ENCODE measurements at places on chromosomes 5 and 9.
A peak's percentile ranks its signal among the peaks of the same experiment; 100 is the strongest.

- no peak for DNase-seq
Measured at GRCh38 chr9:34437006-34437925, 21.1 kb downstream of the FAM219A start.

DNA sequence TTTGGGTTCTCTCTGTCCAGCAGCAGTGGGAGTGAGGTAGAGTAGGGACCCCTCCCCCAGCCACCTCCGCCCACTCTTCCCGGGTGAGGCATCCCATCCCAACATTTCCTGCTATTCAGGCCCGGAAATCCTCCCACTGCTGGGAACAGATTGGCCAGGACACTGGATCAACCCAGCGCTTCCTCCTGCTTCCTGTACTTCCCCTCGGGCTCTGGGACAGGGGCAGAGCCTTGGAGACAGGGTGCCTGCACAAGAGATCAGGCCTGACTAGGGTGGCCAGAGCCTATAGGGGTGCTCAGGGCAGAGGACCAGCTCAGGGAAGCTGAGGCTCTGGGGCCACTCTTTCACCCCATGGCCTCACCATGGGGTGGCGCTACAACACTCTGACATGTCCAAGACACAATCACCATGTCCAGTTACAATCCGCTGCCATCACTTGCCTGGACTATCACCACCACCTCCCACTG lies 14.5 kb downstream of the SH2D3C start:
- DNase-seq: no peak

GRCh38 chr5:158383486-158383885 lies 524.5 kb upstream of the CLINT1 start:
- no peak for DNase-seq

- DNase-seq: no peak
Measured at GRCh38 chr5:155728857-155729683, 597.9 kb upstream of the SGCD start.

DNA sequence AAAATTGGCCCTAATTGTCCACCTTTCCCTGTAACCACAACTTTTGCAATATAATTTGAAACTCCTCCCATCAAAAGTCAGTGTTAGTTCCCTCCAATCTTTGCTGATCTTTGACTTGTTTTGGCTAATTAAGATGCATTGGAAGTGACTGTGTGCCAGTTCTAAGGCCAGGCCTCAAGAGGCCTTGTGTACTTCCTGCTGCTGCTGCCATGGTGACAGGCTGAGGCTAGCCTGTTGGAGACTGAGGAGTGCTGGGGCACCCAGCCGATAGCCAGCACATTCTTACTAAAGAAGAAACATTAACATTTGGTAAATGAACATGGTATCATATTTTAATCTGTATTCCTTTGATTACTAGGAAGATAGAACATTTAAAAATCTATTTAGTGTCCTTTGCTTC lies 86.5 kb downstream of the SREK1 start:
- no peak for DNase-seq

GRCh38 chr5:140632366-140633020 lies 482 bp downstream of the CD14 start:
- peak; percentile 30 for DNase-seq

DNA sequence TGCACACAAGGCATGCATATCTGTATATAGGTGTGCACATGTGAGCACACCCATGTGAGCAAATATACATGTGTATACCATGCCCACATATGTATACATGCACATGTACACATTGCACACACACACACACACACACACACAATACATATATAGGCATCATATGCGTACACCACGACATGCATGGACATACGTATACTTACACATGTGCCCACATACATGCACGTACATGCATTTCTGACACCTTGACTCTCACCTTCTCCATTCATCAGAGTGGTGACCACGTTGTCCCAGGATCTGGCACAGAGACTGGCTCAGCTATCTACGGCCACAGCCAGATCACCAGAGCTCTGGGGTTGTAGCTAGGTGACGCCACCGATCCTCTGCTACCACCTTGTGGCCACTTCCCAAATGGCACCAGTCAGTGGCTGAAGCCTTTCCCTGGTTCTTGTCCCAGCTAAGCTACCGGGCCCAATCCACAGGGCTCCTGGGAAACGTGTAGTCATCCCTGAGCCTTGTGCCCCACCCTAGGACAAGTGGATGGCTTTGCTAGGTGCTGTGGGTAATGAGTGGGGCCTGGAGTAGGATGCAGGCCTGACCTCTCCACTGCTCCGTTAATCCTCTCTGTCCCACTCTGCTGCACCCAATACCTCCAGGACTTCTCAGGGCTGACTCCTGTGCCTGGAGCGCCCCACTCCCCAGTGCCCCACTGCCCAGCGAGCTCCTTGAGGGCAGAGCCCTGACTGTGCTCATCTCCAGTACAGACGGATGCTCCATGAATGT lies 194.4 kb downstream of the RGS3 start:
- no peak for DNase-seq

DNA sequence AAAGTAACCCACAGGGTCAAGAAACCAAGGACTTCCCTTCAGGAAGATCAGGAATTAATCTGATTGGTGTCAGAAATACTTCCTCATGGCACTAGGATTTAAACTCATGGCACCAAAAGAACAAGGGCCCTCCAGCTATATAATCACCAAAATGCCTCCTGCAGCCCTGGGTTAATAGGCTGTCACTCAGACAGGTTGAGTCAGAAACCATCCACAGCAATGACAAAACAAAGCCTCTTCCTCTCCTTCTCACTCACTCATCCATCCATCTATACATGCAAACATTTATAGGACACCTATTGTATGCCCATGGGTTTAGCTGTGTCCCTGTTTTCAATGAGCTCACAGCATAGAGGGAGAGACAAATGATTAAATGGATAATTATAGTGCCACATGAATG lies 62.5 kb upstream of the SPOCK1 start:
- DNase-seq: no peak

GRCh38 chr5:96928931-96929708 lies 6.8 kb upstream of the LNPEP start:
- DNase-seq: no peak

DNA sequence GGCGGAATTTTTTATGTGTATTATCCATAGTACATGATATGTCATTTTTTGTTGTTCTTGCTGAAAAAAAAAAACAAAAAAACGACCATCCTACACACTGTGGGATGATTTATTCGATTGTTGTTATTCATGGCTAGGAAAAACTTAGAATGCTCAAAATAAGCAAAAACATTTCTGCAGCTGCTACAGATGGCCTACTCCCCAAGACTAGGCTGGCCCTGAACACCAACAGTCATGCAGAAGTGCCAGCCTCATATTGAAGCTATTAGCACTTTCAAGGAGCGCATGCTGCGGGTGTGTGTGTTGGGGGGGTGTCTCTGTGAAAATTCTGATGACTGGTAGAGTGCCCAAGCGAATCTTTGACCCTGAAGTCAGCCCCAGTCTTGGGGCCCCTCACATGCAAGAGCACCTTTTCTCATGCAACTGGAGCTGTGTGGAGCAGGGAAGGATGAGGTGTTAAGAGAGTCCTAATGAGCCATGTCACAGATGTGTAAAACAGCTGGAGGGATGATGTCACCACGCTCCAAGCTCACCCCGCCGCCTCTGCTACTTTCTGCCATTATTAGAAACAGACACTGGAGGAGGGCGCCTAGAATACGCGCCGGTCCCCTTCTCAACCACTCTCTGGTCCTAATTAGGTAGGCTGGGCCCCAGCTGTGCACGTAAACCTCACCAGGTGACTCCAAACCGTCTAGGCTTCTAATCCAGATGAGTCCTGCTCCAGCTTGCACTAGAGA lies 61.0 kb upstream of the SMIM23 start:
- no peak for DNase-seq

DNA sequence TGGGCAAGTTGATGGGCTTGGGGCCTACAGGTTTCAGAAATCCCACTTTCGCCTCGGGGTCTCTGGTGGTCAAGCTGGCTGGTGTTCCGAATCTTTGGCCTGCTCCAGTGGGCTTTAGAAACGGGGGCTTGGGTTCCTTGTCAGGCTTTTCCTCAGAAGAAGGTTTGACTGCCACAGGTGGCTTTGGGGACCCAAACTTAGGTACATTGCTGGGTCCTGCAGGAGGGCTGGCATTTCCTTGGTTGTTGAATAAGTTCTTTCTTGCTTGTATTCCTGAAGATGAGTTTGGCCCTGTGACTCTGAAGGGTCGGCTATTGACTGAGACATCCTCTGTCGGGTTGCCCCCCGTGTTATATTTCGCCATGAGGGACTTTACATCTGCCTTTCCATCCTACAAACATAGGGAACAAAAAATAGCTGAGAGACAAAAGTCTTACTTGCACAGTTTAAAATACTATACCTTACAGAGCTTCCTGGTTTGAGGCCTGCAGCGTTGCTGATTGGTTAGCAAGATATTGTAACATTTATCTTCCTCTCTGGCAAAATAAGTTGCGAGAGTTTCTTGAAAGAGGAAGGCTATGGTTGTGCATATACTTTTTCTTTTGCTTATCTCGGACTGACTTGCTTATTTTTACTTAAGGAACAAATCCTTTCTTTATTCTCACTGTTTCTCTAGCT lies 16.6 kb downstream of the FYB1 start:
- no peak for DNase-seq

DNA sequence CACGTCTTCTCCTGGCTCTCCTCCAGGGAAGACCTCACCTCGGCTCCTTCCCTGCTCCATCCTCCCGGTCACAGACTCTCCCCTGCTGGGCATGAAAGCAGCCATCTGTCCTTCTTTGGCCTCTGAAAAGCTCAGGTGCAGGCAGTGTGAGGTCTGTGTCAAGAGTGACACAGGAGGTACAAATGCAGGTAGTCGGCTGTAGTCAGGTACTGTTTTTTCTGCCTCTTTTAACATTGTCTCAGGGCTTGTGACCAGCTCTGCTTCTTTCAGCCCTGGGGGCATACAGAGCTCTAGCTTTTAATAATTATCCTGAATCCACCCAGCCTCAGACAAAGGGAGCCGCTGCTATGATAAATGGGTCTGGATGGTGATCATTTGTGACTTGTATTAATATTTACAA lies 46.4 kb downstream of the C5orf15 start:
- DNase-seq: no peak

DNA sequence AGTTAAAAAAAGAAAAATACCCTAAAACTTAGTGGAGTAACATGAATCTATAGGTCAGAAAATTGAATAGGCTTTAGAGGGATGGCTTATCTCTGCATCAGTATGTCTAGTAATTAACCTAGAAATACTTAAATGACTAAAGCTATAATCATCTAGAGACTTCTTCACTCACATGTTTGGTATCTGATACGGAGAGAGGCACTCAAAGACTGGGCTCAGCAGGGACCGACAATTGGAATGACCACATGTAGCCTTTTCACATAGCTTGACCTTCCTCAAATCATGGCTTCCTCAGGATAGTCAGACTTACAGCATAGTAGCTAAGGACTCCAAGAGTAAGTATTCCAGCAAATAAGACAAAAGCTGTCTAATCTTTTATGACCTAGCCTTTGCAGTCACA lies 105.3 kb upstream of the RORB start:
- DNase-seq: no peak

- no peak for DNase-seq
Measured at GRCh38 chr9:134838651-134839454, 41.8 kb upstream of the FCN2 start.

- DNase-seq: no peak
Measured at GRCh38 chr5:6450319-6450833, 1.7 kb downstream of the UBE2QL1 start.

GRCh38 chr5:10699281-10699874 lies 61.7 kb downstream of the DAP start:
- no peak for DNase-seq

- no peak for DNase-seq
Measured at GRCh38 chr5:175288048-175288621, 155.8 kb downstream of the DRD1 start.

- no peak for DNase-seq
Measured at GRCh38 chr5:94422812-94423211, 195.6 kb downstream of the KIAA0825 start.

- no peak for DNase-seq
Measured at GRCh38 chr9:129624168-129624759, 1.7 kb upstream of the NTMT1 start.

DNA sequence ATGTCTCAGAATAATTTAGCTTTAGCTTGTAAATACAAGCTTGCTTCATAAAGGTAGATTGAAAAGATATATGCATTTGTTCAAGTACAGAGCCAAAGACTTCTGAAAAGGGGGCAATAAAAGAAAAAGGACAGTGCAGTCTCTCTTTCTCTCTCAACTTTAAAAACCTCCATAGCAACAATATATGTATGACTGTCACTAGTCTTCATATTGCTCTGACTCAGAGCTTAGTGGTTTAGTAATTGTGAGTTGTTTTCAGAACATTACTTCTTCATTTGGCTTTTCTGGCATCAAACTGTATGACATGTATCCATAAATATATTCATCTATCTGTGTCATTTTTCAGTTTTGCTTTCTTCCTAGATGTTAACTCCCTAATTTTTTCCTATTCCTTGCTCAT lies 194.6 kb upstream of the KIF2A start:
- no peak for DNase-seq

- DNase-seq: no peak
Measured at GRCh38 chr5:157212307-157212706, 31.7 kb downstream of the ITK start.

- DNase-seq: no peak
Measured at GRCh38 chr5:177276886-177277285, 26.6 kb downstream of the RAB24 start.

- DNase-seq: no peak
Measured at GRCh38 chr9:69188975-69189374, 14.9 kb downstream of the TJP2 start.

DNA sequence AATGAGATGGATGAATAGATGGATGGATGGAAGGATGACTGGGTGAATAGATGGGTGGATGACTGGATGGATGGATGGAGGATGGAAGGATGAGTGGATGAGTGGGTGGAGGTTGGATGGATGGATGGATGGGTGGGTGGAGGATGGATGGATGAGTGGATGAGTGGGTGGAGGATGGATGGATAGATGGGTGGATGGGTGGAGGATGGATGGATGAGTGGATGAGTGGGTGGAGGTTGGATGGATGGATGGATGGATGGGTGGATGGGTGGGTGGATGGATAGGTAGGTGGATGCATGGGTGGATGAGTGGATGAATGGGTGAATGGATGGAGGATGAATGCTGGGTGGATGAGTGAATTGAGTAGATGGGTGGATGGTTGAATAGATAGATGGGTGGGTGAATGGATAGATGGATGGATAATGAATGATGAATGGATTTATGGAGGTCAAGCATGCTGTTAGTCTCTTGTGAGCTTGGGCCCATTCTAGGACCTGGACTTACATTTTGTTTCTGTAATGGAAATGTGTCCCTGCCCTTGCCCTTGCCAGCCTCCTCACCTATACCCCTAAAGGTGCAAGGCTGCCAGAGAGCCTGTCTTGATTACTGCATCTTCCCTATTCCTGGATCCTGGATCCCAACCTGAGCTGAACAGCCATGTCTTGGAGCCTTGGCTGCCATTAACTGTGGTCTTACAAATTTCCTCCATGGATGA lies 159.7 kb upstream of the NFIL3 start:
- no peak for DNase-seq

GRCh38 chr5:180070756-180071530 lies 616 bp downstream of the RNF130 start:
- DNase-seq: no peak

DNA sequence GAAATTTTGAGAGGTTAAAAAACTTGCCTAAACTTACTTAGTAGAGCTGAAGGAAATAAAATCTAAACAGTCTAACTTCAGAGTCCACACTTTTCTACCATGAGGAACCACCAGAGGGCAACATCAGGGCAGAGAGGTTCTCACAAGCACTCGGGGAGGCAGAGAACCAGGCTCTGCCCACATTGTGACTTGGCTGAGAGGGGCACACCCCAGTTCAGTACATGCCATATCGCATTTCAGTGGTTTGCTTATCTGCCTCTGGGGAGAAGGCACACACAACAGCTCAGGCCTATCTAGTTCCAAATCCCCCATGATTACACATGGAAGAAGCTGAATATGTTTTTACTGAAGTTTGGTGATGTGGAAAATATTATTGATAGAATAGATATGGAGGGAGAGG lies 49.2 kb downstream of the EQTN start:
- no peak for DNase-seq

All from activated gamma-delta T cell (primary cell).